ENCODE measurements at places on chromosomes 16 and 17.

DNA sequence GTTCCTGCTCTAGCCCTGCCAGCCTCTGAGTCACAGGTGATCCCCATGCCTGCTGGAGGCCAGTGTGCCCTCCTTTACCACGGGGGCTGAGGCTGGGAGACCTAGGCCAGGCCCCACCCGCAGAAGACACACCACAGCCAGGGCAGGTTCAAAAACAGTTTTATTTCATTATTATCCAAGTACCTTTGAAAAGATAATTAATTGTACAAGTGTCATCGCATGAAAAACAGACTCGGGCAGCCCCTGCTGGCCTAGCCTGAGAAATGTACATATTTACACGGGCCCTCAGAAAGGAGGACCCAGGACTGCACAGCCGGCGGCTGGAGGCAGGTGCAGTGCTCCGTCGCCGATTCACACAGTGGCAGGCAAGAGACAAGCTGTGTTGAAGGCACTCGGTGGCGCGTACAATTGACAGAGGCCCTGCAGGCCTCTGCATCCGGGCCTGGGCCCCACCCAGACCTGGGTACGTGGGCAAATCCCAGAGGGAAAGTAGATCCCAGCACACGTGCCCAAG, 4.4 kb downstream of the PDIA2 start:
- DNase-seq = no peak

DNA sequence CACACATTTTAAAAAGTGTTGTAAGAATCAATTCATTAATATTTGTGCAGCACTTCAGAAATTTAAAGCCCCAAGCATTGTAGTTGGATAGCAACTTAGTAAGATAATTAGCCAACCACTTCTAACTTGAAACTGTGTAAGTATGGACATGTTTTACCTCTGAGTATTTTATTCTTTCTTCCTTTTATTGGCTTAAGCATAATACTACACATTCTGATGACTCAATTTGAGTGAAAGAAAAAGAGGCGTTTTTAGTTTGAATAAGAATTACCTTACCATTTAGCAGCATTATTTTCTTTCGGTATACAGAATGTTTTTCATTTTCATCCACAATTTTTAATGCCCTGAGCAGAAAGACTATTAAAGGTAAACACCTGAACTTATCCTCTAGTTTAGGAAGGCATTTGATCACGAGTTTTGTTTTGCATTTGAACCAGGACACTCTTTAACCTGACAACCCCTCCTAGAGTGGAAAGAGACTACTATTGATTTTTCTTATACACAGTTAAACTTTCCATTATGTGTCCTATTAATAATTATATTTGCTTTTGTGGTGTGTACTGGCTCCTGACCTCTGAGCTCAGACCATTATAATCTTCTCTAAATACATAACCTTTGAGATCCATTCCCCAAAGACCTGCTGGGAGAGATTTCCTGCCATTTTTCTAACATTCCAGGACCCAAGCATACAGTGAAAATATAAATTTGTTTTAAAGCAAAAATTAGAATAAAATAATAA, 9.2 kb downstream of the NACA2 start:
- no peak for DNase-seq

- DNase-seq = no peak
Measured at GRCh38 chr17:2814481-2815341, 18.5 kb downstream of the RAP1GAP2 start.

GRCh38 chr16:85041219-85042166, 13.9 kb downstream of the KIAA0513 start:
- DNase-seq = no peak

- no peak for DNase-seq
Measured at GRCh38 chr17:49741009-49741691, 22.8 kb downstream of the FAM117A start.

GRCh38 chr17:19407601-19408345, 3.3 kb upstream of the RNF112 start:
- no peak for DNase-seq

GRCh38 chr17:58378733-58379510, 26.9 kb upstream of the SUPT4H1 start:
- no peak for DNase-seq

DNA sequence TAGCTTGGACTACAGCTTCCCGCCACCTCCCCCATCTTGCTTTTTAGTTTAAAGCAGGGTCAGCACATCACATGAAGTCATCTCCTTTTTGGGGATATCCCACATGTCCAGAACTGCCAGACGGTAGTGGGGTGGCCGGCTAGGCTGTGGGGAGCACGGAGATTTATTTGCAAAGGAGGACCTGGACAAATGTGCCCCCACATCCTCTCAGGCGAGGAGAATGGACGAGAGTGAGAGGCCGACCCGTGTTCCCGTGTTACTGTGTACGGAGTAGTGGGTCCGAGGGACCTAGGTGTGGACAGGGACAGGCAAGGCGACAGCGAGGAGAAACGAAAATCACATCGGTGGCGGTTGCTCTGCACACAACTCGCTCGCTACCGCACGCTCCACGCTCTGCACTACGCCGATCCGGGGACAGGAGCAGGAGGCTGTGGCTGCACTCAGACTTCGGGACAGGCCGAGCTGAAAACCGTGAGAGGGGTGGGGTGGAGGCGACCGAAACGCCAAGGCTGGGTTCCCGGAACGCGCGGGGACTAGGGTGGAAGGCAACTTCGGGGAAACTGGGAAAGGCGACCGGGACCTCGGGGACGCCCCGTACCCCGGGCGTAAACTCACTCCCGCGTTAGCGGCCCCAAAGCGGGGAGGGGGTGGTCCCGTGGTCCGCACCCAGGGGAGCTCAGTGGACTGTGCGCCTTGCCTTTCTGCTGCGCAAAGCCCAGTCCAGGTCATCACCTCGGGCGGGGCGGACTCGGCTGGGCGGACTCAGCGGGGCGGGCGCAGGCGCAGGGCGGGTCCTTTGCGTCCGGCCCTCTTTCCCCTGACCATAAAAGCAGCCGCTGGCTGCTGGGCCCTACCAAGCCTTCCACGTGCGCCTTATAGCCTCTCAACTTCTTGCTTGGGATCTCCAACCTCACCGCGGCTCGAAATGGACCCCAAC, at the start of gene MT1A:
Gene MT1A, plus strand, starts transcription at position 853 of the 937 bp plus-strand sequence. Its CDS starts 73 bp downstream, at position 926.
- no peak for DNase-seq

DNA sequence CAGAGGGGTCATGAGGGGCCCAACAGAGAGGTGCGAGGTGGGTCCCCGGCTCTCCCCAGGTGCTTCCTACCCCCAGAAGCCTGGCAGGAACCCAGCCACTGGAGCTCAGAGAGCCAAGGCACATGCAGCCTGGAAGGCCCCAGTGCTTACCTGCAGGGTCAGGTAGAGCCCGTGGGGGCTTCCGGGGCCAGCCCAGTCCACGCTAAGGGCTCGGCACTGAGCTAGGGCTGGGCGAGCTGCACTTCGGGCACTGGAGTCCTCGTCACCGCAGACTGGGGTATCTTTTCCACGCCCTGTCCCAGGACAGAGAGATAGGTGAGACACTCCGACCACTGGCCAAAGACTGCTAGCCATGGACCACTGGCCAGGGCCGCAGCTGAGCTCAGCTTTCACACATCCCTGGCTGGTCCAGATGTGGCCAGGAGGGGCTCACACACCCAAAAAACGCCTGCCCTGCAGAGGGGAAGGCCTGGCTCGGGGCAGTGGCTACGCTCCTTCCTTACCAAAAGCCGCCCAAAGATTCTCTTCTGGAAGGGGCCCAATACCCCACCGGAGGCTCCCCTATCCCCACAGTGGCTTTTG, 7.4 kb downstream of the KIFC3 start:
- DNase-seq = no peak

GRCh38 chr16:12201866-12202265, 225.3 kb downstream of the SNX29 start:
- DNase-seq = no peak

DNA sequence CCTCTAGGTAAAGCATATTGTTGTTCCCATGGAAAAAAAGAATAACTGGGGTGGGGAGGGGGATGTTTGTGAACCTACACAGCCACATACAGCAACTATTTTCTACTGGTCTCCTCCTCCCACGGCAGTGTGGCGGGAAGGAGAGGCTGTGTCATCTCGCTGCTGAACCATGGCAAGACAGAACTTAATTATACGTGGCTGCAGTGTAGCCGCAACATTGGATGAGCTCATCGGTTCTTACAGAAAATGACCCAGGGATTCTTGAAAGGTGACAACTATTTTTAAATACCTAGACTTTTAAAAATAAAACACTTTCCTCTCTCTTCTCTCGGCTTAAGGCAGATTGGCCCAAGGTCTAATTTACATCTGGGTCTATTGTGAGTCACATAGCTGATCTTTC, 19.8 kb upstream of the TEKT3 start:
- no peak for DNase-seq

- DNase-seq = no peak
Measured at GRCh38 chr16:88338111-88338510, 44.6 kb upstream of the ZNF469 start.

DNA sequence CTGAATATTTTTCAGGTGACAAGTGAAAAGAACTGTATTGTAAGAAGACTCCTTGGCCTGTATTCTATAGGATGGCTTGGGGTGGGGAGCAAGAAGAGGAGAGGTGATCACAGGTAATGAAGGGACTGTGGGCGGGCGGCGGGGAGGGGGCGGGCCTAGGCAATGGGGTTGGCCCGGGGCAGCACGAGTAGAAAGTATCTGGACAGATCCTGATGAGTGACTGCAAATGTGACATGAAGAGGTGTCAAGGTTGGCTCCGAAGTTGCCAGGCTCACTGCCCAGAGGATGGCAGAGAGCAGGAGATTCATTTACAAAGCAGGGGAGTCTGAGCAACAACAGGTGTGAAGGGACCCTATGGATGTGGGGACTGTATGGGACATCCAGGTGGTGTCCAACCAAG, 10.8 kb upstream of the G6PC1 start:
- DNase-seq = no peak

DNA sequence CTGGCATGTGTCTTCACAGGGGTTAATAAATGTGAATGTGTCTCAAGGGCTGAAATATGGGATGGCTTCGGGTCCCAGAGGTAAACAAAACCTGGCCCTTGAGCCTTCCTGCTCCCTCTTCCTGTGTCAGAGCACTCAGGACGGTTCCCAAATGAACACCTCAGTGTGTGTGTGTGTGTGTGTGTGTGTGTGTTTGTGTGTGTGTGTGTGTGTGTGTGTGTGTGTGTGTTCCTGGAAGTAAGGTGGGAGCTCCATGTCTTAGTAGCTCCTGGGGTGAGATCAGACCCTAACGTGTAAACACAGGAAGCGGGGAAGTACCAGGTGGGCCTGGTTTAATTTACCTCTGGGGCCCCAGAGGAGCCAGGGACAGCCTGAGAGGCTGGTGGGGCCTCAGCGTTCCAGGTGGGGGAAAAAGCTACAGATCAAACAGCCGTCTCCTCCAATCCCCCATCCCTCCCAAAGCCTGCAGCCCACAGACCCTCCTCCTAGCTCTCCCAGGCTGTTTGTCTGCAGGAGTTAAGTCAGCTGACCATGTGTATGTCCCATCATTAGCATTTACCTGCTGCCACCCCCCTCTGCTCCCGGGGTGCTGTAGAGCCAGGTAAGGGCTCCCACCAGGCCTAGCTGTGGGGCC, 6.1 kb downstream of the KIF19 start:
- peak; percentile 70 for DNase-seq

DNA sequence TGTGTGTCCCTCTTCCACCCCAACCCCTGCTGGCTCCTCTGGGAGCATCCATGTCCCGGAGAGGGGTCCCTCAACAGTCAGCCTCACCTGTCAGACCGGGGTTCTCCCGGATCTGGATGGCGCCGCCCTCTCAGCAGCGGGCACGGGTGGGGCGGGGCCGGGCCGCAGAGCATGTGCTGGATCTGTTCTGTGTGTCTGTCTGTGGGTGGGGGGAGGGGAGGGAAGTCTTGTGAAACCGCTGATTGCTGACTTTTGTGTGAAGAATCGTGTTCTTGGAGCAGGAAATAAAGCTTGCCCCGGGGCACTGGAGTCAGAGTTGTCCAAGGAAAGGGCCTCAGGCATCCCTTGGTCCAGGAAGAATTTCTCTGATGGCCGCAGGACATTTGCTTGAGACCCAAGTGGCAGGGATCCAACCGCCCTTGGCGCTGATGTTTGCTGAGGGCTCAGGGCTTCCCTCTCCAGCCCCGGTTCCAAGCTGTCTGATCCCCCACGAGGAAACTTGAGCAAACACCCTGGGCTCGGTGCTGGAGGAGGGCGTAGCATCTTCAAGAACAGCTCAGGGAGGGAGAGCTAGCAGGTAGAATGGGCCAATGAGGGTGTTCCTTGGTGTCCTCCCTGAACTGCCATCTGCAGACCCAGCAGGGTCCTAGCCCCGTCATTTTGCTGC, 4.5 kb downstream of the NXPH3 start:
- no peak for DNase-seq

GRCh38 chr17:79065105-79065670, 9.4 kb upstream of the ENGASE start:
- DNase-seq = no peak

- DNase-seq = no peak
Measured at GRCh38 chr17:12734926-12735325, 54.4 kb upstream of the ARHGAP44 start.

DNA sequence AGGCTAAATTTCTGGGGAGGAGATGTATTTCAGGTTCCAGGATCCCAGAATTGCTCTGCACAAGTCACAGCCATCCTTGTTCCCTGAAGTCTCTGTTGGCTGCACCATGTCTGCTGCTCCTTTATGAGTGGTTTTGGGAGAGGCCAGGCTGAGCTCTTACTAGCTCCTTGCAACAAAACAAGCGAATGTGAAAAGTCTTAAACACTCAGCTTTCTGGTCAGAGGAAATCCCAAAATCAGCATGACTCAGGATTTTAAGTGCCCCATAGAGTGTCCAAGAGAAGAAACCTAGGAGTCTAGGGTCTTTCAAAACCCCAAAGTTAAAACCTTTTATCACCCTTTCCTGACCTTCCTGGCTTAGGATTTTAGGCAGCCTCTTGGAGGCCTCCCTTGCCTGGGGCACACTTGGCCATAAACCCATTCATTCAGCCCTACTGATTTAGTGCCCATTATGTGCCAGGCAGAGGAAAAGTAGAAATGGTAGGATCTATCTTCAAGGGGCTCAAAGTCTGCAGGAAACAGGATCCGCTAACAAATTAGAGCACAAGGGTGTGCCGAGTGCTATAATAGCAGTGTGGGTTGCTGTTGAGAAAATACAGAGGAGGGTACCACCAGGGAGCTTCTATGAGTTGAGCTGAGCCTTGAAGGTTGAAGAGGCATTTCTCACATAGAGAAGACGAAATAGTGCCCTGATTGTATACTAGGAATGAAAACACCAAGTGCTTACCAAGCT, 36.9 kb downstream of the SOST start:
- no peak for DNase-seq

DNA sequence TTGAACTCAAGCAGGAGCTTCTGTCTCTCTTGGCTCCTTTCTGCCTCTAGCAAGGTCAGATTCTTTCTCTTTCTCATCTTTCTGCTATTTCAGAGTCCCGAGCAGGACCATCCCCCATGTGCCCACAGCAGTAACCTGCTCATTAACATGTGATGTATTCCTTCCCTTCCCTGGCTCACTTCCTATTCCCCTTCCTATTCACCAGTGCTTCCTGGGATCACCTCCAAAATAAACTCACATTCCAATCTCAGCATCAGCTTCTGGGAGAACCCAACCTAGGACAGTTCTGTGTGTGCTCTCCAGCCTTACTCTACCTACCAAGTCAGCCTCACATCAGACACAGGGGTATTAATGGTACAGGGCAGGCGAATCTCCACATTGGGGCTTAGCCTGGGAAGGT, 546.4 kb upstream of the SALL1 start:
- DNase-seq = no peak

- DNase-seq = no peak
Measured at GRCh38 chr16:29641561-29641960, 21.5 kb upstream of the SPN start.

GRCh38 chr17:31156326-31156725, 61.5 kb downstream of the NF1 start:
- DNase-seq = no peak

GRCh38 chr16:56742030-56742984, 12.4 kb downstream of the NUP93 start:
- no peak for DNase-seq

GRCh38 chr17:21548236-21548635, 144.1 kb upstream of the KCNJ18 start:
- DNase-seq = no peak

Data from NCI-H510A (cell line).